CD4-positive, alpha-beta T cell treated with Interleukin-17A for 1 hour (primary cell): ENCODE measurements at places on chromosomes 2 and 18.

GRCh38 chr2:7517088-7517487 is 599.9 kb downstream of the RNF144A start:
- DNase-seq, result peak; percentile 34

- DNase-seq, result no peak
Measured at GRCh38 chr2:148301362-148301761, 280.5 kb downstream of the MBD5 start.

DNA sequence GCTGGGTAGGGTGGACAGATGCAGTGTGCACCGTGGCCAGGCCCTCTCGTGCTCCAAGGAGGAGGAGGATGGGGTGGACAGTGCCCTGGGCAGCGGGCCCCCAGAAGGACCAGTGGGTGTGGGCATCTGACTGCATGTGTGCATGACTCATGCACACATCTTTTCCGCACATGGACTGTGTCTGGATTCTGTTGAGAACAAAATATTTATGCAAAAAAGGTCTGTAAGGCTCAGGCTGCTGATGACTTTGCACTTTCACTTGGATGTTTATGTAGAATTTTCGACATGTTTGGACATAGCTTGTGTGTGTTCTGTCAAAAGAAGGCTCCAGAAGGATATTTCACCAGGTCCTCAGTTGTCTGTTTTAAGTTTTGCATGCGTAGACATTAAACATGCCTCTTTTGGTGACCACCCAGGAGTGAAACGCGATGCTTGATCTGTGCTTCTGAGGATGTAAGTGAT is 45.6 kb downstream of the MTCL1 start:
- DNase-seq, result no peak

DNA sequence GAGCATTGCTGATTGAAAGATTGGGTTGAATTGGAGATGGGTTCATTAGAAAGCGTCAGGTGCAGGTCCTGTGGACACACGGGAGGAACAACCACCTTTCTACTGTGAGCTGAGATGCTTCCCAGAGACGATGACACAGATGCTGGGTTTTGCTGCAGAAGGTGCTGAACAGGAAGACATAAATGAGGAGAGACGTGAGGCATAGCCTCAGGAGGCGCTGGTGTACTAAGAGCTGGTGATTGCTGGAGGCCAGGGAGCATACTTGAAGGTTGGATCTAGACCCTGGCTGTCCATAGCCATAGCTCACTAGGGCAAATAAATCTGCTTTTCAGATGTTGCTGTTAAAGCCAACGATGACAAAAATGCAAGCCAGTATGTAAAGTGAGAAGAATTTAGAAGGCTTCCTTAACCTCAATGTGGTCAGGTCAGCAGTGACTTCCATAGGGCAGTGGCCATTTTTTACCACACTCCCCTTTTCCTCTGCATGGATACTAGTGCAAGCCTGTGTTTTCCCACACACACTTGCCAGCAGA is 153.7 kb downstream of the SOX11 start:
- DNase-seq, result no peak

DNA sequence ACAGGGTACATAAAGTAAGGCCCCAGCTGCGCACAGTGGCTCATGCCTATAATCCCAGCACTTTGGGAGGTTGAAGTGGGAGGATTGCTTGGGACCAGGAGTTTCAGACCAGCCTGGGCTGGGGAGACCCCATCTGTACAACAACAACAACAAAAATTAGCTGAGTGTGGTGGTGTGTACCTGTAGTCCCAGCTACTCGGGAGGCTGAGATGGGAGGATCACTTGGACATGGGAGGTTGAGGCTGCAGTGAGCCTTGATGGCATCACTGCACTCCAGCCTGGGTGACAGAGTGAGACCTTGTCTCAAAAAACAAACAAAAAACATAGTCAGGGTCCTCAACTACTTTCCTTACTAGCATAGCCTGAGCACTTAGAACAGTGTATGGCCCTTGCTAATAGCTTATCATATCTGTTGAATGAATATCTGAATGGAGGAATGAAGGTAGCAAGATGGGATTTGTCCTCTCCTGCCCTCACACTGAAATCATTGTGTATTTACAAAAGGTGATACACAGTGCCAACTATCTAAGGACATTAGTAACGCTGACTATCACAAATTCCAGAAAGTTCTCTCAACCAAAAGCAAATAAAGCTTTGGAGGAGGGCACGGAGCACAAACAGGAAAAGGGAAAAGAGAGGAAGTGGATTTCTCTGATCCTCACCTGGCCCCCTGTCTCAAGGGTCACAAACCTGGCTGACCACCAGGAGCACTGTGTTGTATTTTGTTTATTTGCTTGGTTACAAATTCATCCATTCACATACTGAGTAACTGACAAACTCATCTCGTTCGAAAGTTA is 38.1 kb downstream of the L3MBTL4 start:
- no peak for DNase-seq

DNA sequence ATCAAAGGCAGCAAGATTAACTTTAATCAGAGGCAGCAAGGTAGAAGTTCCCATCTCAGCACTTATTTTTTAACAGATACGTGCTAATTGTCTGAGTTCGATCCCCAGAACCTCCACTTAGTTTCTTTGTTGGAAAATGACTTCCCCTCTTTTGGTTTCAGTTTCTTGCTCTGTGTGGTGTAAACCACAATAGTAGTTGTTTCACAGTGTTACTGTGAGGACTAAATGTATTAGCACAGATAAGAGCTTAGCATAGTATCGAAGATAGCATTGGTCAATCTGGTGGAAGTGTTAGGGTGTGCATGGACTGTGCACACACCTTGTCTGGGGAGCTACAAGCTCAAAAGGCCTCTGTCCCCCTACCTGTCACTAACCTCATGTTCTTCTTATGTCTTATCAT is 988.3 kb upstream of the GYPC start:
- DNase-seq, result no peak

GRCh38 chr2:229180658-229181057 is 90.4 kb downstream of the PID1 start:
- DNase-seq, result no peak

DNA sequence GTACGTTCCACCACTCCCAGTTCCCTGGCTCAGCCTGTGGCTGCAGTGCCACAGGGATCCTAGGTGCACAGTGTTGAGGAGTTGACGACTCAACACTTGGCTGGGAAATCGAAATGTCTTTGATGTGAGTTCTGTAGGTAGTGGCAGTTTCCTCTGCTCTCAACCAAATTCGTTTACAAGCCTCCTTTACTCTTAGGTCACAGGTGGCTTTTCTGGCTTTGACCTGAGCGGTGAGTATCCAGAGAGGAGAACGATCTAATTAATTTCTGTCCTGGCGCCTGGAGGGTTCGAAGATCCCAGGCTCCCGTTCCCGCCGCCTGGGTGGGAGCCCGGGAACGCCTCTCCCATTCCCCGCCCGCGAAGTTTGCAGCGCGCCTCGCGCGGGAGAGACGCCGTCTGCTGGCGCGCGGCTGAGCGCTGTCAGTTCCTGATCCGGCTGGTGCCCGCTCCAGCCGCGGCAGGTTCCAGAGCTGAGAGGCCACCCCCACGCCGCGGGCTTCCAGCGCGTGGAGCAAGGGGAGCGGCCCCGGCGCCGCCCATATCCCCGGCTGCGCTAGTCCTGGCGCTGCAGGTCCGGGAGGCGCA is at the start of gene LAMA3:
Gene LAMA3 (plus strand): TSS at position 423 of the 585 bp plus-strand sequence. CDS start 231 bp downstream, outside the sequence.
- DNase-seq, result no peak

- no peak for DNase-seq
Measured at GRCh38 chr18:35691625-35692024, 110.1 kb downstream of the GALNT1 start.

DNA sequence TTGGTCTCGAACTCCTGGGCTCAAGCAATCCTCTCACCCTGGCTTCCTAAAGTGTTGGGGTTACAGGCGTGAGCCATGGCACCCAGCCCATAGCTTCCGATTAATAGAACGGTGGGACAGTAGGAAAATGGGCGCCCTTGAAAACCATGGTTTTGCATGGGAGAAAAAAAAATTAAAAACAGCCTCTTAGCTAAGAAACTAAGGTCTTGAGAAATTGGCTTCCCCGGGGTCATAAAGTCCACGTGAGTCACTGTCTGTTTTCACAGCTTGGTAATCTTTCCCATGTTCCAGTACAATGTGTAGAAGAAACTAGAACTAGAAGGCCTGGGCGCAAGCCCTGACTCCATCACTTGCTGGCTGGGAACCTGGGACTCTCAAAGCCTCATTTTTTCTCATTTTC is 20.7 kb downstream of the B3GNT2 start:
- DNase-seq, result no peak

DNA sequence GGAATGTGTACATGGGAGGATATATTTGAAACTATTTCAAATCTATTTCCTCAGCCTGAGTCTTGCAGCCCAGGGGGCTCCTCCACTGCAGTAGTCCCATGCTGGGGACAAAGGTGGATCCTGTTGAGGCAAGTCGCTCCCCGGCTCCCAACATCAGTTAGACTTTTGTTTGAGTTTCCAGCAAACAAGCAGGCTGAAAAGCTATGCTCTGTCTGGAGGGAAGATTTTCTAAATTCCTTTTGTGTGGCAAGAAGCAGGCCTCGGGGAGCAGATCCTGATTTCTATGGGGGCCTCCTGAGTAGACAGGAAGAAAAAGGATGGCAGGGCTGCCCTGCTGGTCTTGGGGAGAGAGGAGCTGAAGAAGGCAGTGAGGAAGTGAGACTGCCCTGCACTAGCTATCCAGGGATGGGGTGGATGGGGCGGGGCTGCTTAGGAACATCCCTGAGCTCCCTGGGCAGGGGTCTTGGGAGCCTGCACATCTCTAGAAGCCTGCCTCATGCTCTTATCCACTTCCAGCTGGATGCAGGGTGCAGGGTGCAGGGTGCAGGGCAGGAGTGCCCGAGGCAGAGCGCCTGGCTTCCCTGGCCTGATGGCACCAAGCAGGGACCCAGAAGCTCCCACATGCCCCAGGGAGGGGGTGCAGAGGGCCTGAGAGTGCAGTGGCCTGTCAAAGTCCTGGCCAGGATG is 6.0 kb upstream of the CIB4 start:
- no peak for DNase-seq

- no peak for DNase-seq
Measured at GRCh38 chr2:73023497-73023896, 48.0 kb downstream of the SFXN5 start.

- DNase-seq, result no peak
Measured at GRCh38 chr2:235073868-235074413, 122.1 kb downstream of the SH3BP4 start.

DNA sequence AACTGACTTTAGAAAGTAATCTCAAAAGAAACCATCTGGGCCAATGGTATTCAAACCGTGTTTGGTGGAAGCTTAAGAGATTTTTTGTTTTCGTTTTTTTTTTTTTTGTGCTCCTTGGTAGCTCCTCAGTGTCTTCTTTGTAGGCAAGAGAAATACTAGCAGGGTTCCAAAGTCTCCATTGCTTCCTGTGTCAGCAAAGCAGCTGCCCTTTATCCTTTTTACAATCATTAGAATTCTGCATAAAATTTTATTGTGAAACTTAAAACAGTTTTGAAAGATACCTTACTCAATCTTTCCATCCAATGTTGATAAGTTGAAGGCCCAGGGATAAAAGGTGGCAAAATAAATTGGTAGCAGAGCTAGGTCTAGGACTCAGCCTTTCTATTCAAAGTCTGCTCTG is 479 bp downstream of the IL1F10 start:
- DNase-seq, result no peak

DNA sequence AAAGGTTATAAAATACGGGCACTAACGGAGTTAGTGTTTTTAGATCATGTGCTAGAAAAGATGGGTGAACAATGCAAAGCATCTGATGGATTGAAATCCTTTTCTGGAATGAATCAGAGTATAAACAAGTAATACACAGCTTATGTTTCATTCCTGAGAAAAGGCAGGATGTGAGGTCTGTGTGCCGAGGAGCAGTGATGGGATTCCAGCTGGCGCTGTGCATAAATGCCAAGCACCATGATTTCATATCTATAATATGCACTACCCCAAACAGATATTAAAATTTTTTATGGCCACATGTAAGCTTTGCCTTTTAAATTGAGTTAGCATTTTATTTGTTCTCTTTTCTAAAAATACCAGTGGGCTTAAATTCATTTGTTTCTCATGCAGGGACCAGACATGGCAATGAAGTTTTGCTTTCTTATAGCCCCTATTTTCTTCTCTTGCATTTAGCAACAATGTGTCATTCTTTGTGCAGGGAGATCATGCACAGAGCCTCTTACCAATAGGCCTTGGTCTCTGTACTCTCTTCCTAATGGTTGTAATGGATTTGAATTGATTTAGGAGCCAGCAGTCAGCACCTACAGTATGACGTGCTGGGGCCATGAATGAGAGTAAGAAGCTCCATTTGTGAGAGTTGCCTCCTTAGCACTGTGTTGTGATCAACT is 323.9 kb downstream of the SLC8A1 start:
- DNase-seq, result no peak

DNA sequence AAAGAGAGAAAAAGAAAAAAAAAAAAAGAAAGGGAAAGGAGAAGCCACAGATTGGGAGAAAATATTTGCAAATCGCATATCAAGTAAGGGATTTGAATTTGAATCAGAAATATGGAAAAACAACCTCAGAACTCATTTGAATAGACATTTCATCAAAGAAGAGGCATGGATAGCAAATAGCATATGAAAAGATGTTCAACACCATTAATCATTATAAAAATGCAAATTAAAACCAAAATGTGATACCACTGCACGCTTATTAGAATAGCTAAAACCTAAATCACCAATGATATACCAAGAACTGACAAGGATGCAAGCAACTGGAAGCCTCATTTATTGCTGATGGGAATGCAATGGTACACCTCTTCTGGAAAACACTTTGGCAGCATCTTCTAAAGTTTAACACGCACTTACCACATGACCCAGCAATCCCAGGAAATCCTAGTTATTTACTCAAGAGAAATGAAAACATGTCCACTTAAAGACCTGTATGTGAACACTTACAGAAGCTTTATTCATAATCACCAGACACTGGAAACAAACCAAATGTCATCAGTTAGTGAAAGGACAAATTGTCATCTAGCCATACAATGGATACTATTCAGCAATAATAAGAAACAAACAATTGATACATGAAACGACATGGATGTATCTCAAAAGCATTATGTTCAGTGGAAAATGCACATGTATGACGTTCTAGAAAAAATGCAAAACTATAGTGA is 10.3 kb downstream of the DNER start:
- no peak for DNase-seq

GRCh38 chr18:47346016-47346415 is 94.6 kb upstream of the SKOR2 start:
- DNase-seq, result no peak

GRCh38 chr2:27929916-27930486 is 39.5 kb downstream of the BABAM2 start:
- DNase-seq, result no peak
